ENCODE measurements at places on chromosomes 3 and 15.

DNA sequence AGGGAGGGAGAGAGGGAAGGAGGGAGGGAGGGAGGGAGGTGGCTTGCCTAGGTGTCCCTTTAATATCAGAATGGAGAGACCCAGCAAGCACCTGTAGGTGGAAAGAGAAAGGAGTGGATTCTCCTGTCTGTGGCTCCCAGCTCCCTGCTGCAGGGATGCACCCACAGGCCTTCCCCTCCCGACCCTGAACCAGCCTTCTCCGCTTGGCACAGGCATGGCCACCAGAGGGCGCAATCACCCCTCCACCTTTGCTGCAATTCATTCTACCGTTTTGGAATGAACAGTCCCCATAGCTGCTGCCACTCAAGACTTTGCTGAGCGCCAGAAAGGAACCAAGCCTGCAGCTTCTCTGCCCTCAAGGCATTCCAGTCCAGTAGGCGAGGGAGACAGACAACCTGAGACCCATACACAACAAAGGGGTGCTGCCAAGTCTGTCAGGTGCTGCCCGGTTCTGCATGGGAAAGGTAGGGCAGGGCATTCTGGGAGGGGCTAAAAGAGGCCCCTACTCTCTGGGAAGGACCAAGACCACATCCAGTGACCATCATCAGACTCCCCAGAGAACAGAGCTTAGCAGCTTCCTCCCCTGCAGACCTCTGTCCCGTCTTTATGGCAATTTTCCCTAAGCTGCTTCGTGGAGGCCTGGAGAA is 4.9 kb downstream of the TLR9 start:
- peak; percentile 87 for DNase-seq

DNA sequence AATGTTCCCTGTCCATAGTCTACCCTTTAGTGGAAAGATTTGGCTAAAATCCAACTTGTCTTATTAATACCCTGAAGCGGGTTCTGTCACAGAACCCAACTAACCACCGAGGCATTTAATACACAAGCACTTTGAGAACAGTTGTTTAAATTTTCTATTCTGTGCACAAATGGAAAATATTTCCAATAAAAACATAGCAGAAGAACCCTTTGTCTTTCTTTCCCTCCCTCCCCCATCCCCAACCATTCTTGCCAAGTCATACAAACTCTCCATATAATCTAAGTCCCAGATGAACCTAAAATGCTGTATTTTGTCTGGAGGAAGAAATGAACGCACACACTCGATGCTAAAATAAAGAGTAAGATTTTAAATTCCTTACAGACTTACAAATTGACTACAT is 126.9 kb upstream of the STRIT1 start:
- DNase-seq = no peak

- no peak for DNase-seq
Measured at GRCh38 chr3:21331857-21332256, 419.2 kb downstream of the ZNF385D start.

- DNase-seq = no peak
Measured at GRCh38 chr15:71549697-71550096, 260.7 kb upstream of the NR2E3 start.

DNA sequence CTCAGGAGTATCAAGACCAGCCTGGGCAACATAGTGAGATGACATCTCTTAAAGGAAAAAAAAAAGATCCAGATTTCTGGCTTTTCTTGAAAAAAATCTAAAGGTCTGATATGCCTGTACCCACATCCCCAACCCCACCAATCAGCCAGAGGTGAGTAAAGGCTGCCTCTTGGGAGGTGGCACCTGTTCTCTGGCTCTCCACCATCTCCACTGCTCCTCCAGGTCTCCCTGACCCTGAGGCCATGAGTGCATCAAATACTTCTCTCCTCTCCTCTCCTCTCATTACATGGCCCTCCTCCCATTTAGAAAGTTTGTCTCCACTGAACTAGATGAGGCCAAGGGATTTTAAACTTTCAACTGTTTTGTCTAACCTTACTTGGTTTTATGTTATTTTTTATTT is 5.2 kb downstream of the SIAH2 start:
- no peak for DNase-seq

DNA sequence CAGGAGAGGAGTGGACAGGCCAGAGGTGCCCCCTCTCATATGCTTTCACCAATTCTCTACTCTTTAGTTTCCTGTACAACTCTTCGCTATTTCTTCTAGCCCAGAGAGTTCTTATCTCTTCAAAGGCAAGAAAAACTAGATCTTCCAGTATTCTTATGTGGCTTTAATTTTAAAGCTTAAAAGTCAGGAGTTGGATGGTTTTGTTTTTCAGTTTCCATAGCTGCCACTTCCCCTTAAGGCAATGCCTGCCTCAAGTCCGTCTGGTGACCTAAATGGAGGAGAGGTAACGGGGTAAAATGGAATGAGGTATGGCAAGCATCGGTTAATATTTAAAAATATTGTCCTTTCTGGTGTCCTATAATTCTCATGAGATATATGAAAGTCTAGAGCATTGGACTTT is 11.4 kb upstream of the VGLL3 start:
- no peak for DNase-seq

- no peak for DNase-seq
Measured at GRCh38 chr3:123064506-123064905, 2.3 kb upstream of the PDIA5 start.

- no peak for DNase-seq
Measured at GRCh38 chr15:64513823-64514222, 53.4 kb downstream of the ZNF609 start.

DNA sequence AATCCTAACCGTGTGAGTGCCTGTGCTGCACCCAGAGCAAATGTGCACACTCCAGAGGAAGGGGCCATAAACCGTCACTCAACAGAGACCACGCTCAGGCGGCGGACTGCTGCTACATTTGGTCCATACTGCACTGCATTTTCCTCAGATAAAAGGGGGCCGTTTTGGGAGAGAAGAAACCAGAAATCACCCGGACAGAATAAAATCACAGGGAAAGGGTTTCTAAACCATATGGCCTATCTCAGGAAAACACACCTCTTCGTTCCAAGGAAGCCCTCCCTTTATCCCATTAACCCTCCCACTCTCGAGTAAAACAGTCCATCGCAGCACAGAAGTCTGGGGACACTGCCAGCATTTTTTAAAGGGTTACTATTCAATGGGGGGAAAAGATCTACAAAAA is 7.6 kb downstream of the IL17RD start:
- no peak for DNase-seq

DNA sequence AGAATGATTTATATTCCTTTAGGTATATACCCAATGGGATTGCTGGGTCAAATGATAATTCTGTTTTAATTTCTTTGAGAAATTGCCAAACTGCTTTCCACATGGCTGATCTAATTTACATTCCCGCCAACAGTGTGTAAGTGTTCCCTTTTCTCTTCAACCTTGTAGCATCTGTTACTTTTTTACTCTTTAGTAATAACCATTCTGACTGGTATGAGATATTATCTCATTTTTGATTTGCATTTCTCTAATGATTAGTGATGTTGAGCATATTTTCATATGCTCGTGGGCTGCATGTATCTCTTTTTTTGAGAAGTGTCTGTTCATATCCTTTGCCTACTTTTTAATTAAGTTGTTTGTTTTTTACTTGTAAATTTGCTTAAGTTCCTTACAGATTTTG is 1264.2 kb downstream of the OTOL1 start:
- no peak for DNase-seq

DNA sequence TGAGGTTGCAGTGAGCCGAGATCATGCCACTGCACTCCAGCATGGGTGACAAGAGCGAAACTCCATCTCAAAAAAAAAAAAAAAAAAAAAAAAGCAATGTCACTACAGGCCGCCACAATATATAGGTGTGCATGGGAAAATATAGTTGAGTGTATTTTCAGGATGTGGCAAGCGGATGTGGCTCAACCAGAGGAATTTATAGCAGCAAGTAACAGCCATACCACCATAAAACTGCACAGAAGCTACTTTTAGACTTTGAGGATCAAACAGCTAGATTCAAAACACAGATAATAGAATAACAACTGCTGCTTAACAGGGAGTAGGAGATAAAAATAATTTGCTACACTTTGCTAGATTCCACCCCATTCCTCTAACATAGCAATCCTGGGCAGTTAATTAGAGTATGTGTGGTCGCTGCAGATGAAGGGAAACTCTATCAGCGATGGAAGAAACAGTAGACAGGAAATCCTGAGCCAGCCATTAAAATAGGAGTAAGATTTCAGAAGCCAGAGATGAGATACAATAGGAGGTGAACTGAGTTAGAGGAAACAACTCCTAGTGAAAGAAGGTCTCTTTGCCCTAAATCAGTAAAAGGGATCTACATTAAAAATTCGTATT is 318.7 kb upstream of the STT3B start:
- peak; percentile 78 for DNase-seq

- peak; percentile 98 for DNase-seq
Measured at GRCh38 chr15:73633111-73633990, at the start of gene NPTN. TSS of gene NPTN (minus strand) at chr15:73633389. CDS start at chr15:73633215, 174 bp downstream.

GRCh38 chr15:37084602-37085001 is 15.7 kb downstream of the MEIS2 start:
- DNase-seq = no peak

DNA sequence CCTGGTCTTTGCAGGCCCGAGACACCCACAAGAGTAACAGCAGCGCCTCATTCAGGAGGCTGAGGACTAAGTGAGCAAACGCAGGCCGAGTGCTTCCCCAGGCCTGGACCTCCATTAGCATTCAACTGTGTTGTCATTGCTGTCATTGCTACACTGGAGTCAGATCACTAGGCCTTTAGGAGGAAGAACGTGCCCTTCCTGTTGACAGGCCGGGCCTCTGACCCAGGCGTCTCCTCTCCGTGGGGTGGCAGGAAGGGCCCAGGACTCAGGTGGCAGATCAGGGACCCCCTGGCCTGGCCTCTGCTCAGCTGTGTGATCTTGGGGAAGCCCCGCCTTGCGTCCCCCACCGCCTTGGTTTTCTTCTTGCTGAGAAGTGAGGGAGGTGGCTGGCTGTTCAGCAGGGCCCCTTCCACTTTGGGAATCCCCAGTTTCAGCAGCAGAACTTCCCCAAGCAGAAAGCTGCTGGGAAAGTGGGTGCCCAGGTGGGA is 19.1 kb downstream of the ZDHHC19 start:
- DNase-seq = peak; percentile 81

- no peak for DNase-seq
Measured at GRCh38 chr3:79902151-79902550, 134.4 kb upstream of the ROBO1 start.

- DNase-seq = no peak
Measured at GRCh38 chr15:77563623-77564156, 69.0 kb downstream of the LINGO1 start.

GRCh38 chr15:50182219-50183013 is 420 bp downstream of the SLC27A2 start:
- peak; percentile 40 for DNase-seq

DNA sequence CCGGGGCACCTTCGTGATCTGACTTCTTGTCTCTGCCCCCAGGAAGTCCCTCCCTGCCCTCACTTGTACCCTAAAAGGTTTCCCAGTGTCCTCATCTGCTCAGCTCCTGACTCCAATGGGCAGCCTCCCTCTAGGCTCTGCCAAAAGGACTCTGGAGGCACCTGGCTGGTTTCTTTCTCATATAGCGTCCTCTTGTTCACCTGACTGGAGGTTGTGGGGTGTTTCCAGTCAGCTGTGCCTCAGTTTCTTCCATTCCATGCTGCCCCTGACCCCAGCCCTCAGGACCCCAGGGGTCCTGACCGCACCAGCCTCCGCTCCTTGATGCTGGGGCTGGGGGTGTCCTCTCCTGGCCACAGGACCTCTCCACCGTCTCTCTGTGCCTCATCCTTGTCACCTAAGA is 2.5 kb downstream of the PRR23E start:
- no peak for DNase-seq

DNA sequence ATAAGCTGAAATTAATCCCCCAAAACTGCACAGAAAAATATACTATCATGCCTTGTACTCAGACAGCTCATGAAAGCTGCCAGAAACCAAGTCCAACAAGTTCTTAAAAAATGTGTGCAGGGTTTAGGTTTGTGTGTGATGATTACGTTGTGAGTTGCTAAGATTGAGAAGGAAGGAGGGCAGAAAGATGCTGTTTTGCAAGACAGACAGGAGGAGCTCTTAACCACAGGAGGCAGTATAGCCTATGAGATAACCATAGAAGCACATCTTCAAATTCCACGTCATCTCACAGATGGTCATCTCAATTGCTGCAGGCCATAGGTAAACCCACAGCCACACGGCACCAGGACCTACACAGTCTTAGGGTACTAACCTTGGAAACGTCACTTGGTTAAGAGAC is 191.9 kb downstream of the STT3B start:
- DNase-seq = no peak

DNA sequence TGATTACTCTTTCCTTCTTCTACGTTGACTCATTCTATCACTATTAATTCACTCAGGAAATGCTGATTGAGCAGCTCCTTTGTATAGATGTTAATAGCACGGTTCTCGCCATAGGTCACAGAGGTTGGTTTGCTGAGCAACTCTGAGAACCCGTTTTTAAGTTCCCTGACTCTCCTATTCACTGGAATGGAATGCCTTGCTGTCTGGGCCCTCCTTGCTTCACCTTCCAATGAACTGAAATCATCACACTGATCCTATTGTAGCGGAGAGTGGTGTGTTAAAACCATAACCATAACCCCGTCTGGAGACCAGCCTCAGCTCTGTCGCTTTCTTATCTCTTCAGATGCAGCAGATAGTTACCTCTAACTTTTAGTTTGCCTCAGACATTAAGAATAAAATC is 323.6 kb downstream of the GABRB3 start:
- DNase-seq = no peak

DNA sequence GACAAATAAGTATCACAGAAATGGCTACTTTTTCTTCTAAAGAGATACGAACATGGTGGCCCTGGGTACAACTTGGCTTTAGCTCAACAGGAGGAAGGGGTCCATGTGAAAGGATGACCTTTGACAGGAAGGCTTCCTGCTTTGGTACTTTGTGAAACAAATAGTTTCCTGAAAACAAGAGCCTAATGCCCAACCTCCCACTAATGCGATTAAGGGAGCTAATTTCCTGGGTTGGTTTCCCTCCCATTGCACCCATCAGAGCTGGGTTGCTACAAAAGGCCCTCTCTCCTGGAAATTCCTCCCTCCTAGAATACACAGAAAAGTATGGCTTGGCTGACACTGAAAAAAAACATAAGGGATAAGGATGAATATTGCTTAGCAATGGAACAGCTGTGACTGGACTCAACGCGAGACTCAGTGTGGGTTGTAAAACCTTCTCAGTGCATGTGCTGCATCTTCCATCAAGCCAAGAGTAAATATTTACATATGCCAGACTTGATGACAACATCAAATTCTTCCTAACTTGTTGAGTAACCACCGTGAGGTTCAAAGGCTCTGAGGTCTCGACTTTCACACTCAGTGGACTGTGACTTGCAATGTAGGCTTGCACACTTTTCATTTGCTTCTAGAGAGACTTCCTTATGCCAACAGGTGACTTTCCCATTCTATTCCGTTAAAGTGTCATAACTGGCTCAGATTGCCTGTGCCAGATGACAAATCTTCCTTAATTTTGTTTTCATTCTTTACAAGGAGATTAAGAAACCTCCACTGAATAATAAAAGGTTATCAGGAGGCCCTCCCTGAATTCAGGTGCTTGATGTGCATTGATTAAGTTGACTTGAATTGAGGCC is 60.1 kb downstream of the ADAMTS9 start:
- no peak for DNase-seq

- no peak for DNase-seq
Measured at GRCh38 chr3:17831366-17831765, 88.9 kb upstream of the TBC1D5 start.

GRCh38 chr3:162328649-162329048 is 832.0 kb downstream of the OTOL1 start:
- DNase-seq = no peak

GRCh38 chr3:38267662-38268061 is 2.0 kb downstream of the SLC22A13 start:
- no peak for DNase-seq

Data from CD4-positive, alpha-beta T cell treated with Interleukin-17A for 1 hour (primary cell).